ENCODE measurements at places on chromosomes 7 and 10.

- DNase-seq: no peak
Observed at GRCh38 chr10:46553238-46554049, 3.0 kb downstream of the GPRIN2 start.

- DNase-seq: no peak
Observed at GRCh38 chr10:122121059-122121458, 132.1 kb downstream of the TACC2 start.

DNA sequence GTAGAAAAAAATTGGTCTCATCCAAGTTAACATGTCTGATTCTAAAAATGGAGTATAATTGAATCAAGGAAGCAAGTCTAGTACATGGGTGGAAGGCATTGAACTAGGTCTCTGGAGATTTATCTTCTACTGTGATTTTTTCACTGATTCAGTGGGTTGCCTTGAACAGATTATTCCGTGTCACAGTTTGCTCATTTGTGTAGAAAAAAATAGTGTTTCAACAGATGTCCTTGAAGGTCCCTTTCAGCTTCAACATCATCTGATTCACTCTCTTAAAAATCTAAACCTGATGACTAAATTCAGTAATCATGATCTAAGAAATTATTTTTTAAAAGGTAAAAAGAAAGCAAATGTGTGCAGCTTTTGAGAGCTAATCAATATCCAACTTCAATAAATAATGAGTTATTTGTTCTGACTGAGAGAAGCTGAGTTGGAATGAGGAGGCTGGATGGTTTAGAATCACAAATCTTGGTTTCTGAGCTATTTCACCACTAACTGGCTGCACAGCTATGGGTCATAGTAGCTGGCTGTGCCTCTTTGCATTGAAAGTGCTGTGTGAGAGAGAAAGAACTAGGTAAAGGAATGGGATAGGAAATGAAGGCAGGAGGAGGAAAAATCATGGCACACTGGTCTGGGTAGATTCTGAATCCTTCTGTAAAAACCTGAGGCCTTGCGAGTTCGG is 221.5 kb upstream of the MDFIC start:
- DNase-seq: no peak

DNA sequence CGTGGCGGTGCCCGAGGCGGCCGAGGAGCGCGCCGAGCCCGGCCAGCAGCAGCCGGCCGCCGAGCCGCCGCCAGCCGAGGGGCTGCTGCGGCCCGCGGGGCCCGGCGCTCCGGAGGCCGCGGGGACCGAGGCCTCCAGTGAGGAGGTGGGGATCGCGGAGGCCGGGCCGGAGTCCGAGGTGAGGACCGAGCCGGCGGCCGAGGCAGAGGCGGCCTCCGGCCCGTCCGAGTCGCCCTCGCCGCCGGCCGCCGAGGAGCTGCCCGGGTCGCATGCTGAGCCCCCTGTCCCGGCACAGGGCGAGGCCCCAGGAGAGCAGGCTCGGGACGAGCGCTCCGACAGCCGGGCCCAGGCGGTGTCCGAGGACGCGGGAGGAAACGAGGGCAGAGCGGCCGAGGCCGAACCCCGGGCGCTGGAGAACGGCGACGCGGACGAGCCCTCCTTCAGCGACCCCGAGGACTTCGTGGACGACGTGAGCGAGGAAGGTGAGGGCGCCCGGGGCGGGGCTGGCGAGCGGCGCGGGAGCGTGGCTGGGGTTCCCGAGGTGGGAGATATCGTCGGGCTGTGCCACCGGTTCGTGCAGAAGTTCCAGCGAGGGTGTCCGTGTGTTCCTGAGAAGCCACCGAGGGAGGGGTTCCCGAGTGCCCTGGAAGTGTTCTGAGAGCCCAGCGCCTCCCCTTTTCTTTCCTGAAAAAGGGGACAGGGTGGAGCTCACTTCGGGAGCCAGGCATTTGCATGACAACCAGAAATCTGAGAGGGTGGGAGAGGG is 495 bp downstream of the EIF3B start:
- DNase-seq: no peak

- DNase-seq: no peak
Observed at GRCh38 chr7:50423860-50424259, 26.3 kb downstream of the FIGNL1 start.

DNA sequence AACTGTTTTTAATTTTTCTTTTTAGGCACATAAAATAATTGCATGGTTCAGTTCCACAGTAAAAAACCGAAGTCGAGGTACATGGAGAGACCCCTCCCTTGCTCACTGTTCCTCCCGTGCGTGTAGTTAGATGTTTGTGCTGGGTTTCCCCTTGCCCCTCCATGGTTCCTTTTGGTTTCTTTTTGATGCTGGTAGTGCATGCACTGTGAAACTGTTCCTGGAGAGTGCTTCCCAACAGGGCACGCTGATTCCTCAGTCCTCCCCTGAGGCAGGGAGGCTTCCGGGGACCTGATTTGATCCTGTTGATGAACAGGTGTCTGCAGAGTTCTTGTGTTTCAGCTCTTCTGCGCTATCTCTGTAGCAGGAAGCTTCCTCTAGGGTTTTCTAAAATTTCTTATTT is 69.5 kb downstream of the ADCY1 start:
- no peak for DNase-seq

GRCh38 chr7:128017460-128017859 is 13.8 kb downstream of the LRRC4 start:
- DNase-seq: no peak

DNA sequence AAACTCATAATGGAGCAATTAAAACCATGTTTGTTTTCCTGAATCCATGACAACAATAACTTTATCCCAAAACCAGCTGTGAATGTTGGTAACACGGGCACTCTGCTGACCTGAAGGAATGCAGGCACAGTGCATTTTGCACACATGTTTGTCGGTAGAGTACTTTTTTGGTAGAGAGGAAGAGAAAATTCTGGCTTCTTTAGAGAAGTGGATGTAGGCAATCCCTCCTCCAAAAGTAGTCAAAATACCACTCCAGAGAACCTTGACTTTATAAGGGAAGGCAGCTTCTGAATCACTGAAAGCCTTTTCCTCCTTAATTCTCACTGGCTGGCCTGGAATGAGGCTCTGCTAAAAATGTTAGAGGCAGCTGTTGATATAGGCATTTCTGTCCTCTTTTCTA is 15.8 kb upstream of the ACTA2 start:
- DNase-seq: no peak

- no peak for DNase-seq
Observed at GRCh38 chr10:125235093-125236069, 75.0 kb upstream of the CTBP2 start.

DNA sequence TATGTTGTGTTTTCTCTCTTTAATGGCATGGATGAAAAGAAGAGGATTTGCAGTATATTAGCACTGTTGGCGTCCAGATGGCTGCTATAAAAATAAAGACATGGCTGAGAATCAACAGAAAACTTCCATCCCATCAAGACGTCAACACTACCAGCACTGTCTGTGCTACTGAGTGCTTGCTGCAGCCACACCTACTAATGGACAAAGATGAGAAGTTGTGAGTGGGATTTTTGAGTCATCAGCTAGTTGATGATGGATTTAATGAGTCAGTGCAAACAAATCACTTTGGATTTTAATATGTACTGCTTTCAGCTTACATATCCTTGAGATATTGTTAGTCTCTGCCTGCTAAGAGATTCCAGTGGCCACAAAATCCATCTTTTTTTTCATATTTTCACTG is 631.0 kb upstream of the ANKRD30A start:
- DNase-seq: no peak

DNA sequence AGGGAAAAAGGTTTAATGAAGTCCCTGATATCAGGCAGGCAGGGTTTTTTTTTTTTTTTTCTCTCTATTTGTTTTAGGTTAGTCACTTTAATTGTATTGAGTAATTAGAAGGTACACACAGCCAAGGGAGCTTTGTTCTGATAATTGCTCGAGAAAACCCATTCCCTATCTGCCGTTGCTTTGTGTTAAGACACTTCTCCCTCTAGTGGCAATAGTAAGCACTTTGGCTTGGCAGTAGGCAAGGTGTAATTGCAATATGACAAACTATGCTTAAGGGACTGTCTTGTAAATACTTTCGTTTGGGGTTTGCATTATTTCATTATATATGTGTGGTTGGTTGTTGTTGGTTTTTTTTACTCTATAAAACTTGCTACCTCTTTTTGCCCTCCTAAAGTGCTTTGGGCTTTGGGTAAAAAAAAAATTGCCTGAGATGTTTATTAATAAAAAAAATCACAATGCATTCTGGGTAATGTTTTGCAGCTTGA is 113.4 kb downstream of the BTRC start:
- peak; percentile 75 for DNase-seq

DNA sequence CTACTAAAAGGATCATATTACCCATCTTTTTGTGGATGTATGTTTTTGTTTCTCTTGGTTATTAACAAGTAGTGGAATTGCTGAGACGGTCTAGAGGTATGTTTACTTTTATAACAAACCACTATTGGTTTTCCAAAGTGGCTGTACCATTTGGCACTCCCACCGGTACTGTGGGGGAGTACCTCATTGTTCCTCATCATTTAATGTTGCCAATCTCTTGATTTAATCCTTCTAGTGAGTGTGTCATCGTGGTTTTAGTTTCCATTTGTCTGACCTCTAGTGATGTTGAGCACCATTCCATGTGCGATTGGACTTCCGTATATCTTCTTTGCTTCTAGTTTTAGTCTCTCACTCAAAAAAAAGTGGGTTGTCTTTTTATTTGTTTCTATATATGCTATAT is 50.4 kb downstream of the RBM33 start:
- DNase-seq: no peak

Data from CD4-positive, alpha-beta T cell treated with Interleukin-17A for 1 hour (primary cell).